ENCODE measurements at places on chromosomes 6 and 20.

DNA sequence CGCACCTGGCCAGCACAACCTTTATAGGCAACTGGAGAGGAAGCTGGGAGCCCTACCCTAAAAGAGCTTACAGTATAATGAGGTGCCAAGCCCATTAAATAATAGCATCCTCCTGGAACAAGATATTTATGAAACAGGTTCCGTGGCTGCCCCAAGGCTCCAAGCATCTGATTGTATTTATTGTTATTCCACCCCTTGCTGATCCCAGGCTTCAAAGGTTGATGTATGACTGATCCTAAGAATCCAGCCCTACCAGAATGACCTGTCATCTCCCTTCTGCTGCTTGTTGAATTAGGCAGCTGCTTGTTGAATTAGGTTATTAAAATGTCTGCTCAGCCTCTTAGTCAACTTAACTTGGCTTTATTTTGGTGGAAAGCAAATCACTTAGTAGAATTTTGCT is 35.2 kb upstream of the SASH1 start:
- DNase-seq, result no peak

DNA sequence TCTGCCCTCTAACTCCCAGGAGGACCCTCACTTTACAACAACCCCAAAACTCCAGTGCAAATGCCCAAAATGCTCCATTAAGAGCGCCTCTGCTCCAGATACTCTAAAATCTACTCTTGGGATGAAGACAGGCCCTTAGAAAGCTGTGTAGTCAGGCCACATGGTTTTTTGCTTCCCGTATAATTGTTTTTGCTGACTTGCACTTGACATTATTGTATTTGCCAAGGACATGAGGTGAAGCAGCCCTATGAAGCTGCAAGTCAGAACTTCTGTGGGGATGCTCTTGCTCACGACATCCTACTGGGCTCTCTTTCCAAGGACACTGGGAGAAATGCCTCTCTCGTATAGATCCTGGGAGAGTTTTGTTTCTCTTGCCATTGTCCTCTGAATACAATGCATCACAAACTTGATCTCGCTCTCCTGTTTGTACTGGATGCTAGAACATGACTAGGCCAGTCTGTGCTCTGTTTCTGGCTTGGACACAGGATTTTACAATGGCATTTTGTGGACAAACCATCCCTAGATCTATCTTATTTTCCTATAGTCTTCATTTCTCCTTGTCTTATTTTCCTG is 177.2 kb upstream of the DTNBP1 start:
- no peak for DNase-seq

- DNase-seq, result no peak
These were observed 249.6 kb upstream of the RIN2 start for GRCh38 chr20:19508449-19508848.

- no peak for DNase-seq
These were observed 288.5 kb upstream of the STXBP5 start for GRCh38 chr6:146915671-146916127.

GRCh38 chr6:14716499-14717146 is 529.2 kb upstream of the JARID2 start:
- DNase-seq, result no peak

DNA sequence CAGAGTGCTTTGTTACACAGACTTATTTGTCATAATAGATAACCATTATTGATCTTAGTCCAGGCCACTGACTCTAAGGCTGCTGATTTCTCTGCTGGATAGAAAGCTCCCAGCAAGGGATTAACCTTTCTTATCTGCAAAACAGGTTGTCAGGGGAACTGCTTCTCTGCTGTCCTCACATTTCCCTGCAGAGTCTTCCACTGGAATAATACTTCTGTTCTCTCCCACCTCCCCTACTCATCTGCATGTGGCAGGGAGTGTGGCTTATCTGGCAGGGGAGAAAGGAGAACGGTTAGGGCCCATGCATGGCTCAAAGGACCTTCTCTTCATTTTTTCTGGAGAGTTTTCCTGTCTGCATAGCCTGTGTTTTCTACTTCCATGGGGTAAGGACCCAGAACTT is 86.2 kb downstream of the LAMP5 start:
- DNase-seq, result no peak

- DNase-seq, result no peak
These were observed 137.3 kb downstream of the TMEM242 start for GRCh38 chr6:157185986-157186385.

DNA sequence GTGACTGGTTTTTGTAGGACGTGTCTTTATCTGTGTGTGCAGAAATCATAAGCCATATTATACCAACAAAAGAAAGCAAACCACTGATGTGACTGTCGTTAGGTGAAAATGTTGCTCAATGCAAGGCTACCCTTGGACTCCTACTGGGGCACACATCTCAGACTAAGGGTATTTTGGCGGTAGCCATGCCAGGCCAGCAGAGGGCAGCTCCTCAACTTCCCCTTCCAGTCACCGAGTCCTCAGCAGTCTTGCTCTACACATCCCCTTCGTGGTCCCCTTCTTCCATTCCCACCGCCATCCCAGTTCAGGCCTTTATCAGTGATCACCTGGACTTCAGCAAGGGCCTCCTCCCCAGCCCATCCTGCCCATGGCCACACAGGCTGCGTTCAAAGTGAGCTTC is 113.7 kb upstream of the GGTLC1 start:
- DNase-seq, result peak; percentile 29

GRCh38 chr6:54716877-54717276 is 129.7 kb upstream of the FAM83B start:
- DNase-seq, result no peak

- no peak for DNase-seq
These were observed 117.6 kb upstream of the ZFP64 start for GRCh38 chr20:52309181-52309580.

- no peak for DNase-seq
These were observed 384.9 kb downstream of the CENPW start for GRCh38 chr6:126724821-126725220.

- DNase-seq, result no peak
These were observed 64.1 kb downstream of the CLIC5 start for GRCh38 chr6:45951321-45952167.

GRCh38 chr6:33996120-33996475 is 149.8 kb downstream of the GRM4 start:
- DNase-seq, result no peak

- DNase-seq, result no peak
These were observed 256.2 kb upstream of the MANEA start for GRCh38 chr6:95321126-95321525.

- no peak for DNase-seq
These were observed 114.3 kb downstream of the GJA1 start for GRCh38 chr6:121549736-121550135.

- DNase-seq, result no peak
These were observed 5.0 kb downstream of the BEND6 start for GRCh38 chr6:56959938-56960337.

GRCh38 chr20:479487-479886 is 17.2 kb upstream of the TBC1D20 start:
- no peak for DNase-seq

DNA sequence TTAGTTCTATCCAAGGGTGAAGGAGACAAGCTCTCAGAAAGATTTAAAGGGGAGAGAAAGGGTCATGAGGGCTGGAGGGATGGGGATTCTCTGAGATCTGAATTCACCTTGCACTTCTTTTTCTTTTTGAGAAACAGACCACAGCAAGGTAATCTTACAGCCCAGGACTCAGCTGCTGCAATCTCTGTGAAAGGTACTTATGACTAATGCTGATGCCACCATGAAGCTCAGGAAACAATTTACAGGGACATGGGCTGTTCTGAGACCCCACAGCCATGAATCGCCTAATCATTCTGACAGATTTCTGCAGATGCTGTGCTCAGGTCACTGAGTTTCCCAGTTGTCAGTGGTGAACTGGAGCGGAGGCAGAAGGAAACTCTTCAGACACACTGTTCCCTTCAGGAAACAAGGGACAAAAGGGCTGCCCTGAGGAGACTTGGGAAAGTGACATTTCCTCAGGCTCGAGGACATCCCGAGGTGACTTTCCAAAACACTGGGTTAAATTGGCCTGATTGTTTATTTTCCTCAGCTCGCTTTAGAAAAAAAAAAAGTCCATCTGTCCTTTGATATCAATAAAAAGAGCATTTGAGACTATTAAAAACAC is 103.8 kb upstream of the PLCB4 start:
- DNase-seq, result no peak

DNA sequence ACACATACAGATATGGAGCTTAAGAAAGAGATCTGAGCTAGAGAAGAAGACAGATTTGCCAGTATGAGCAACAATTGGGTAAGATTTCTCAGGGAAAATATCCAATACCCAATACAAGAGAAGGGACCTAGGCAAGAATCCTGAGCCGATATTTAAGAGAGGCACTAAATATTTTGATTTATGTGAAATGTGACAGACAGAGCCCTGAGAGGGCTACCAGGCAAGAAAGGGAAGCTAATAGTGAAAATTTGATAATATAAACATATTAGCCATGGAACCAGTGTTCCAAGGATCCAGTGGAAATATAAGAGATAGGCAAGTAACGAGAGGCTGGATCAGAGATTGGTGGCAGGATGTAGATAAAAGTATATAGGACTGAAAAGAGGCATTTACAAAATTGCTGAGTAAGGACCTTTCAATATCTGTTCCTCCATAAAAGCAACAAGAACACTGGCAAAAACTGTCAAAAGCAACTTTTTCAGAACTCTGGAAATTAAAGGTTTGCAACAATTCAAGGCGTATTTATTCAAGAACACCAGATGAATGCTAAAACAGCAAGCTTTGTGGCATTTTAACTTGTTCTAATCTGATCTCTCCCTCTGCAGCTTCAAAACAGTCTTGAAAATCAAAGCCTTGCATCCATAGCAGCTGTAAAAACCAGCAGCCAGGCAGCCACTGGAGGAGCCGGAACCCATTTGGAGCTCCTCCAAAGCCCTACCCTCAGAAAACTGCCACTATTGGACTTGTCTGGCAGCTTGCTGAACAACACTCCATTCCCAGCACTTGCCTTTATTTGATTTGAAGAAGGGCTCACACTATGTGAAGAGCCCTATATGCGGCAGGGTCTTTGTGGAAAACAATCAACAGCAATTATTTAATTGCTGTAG is 58.8 kb downstream of the REV3L start:
- DNase-seq, result no peak
